ENCODE measurements at places on chromosomes 7 and 10.
A peak's percentile ranks its signal among the peaks of the same experiment; 100 is the strongest.

- DNase-seq: no peak
These were observed 31.0 kb downstream of the CYP3A5 start for GRCh38 chr7:99648843-99649242.

- DNase-seq: no peak
These were observed 176.6 kb upstream of the TNS3 start for GRCh38 chr7:47758546-47758945.

DNA sequence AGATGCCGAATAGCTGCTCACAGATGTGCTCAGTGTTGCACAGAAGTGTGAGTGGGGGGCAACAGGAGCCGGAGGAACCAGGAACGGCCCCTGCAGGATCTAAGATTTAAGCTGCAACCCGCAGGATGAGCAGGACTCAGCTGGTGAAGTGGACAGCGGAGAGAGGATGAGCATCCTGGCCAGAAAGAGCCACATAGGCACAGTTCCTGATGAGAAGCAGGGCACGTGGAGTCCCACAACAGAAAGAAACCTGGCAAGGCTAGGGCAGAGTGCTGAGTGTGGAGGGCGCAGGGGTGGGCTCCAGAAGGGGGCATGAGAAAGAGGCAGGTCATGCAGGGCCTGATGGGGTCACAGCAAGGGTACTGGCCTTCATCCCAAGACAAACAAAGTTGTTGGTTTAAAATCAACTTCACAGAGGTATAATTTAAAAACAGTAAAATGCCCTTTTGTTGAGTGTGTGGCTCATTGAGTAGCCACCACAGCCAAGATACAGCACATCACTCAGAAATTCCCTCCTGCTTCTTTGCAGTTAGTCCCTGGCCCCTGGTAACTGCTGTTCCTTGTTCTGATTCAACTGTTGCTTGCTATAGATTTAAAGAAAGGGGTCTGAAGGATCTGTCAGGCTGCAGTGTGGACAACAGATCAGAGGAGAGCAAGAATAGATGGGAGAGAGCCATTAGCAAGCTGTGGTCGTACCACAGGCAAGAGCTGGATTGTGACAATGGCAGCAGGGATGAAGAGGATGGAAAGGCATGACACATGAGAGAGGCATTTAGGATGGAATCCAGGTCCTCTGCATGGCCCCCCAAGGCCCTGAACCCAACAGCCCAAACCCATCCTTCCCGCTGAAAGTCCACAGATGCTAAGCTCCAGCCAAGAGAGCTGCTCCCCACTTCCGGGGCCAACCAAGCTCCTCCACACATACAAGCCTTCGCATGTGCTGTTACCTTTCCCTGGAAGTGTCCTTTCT, 53.1 kb upstream of the OSBPL3 start:
- DNase-seq: no peak

GRCh38 chr7:50376056-50376820, 71.7 kb downstream of the IKZF1 start:
- DNase-seq: no peak

DNA sequence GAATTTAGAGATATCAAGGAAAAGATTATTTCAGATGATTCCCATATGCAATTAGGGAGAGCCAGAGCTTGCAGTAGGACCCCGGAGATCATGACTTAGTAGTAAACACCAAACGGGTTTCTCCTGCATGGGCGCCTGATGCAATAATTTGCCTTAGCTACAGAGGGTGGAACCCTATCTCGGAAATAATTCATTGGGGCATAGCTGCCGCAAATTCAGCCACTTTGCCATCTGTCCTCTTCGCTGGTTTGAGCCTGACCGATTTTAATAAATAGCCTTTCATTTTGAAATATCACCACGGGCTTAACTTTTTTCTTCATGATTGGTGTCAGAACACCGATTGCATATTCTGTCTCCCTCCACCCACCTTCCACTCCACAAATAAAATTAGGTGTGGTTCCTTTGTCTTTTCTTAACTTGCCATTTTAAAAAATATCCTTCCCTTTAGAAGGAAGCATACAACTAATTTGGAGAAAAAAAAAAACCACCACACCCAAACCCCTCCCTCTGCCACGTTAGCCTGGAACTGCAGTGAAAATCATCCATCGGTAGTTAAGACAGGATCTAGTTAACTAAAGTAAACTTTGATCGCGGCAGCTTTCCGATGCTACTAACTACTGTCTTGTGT, 1.4 kb downstream of the GARS1 start:
- no peak for DNase-seq

GRCh38 chr7:87570178-87570577, 30.5 kb downstream of the ABCB1 start:
- no peak for DNase-seq

- DNase-seq: peak; percentile 57
These were observed 65.5 kb downstream of the CUX1 start for GRCh38 chr7:101882595-101883564.

GRCh38 chr10:62594093-62594520, 210.4 kb upstream of the ADO start:
- peak; percentile 46 for DNase-seq

- DNase-seq: no peak
These were observed 229.9 kb upstream of the MKLN1 start for GRCh38 chr7:131097662-131098376.

GRCh38 chr10:102185811-102186527, 33.8 kb downstream of the NOLC1 start:
- DNase-seq: no peak

GRCh38 chr7:26593896-26594295, 270.5 kb downstream of the SKAP2 start:
- no peak for DNase-seq

GRCh38 chr10:127928021-127928806, 21.3 kb downstream of the PTPRE start:
- no peak for DNase-seq

GRCh38 chr7:10637991-10638390, 335.7 kb upstream of the PHF14 start:
- no peak for DNase-seq

GRCh38 chr7:16203065-16203464, 218.3 kb downstream of the CRPPA start:
- no peak for DNase-seq

- no peak for DNase-seq
These were observed 457.6 kb upstream of the KLF6 start for GRCh38 chr10:4242561-4243035.

GRCh38 chr7:87328281-87328680, 17.2 kb upstream of the CROT start:
- DNase-seq: no peak

- DNase-seq: no peak
These were observed 182.8 kb upstream of the BMPER start for GRCh38 chr7:33722383-33723101.

GRCh38 chr10:94397549-94398370, 4.6 kb upstream of the TBC1D12 start:
- DNase-seq: no peak

DNA sequence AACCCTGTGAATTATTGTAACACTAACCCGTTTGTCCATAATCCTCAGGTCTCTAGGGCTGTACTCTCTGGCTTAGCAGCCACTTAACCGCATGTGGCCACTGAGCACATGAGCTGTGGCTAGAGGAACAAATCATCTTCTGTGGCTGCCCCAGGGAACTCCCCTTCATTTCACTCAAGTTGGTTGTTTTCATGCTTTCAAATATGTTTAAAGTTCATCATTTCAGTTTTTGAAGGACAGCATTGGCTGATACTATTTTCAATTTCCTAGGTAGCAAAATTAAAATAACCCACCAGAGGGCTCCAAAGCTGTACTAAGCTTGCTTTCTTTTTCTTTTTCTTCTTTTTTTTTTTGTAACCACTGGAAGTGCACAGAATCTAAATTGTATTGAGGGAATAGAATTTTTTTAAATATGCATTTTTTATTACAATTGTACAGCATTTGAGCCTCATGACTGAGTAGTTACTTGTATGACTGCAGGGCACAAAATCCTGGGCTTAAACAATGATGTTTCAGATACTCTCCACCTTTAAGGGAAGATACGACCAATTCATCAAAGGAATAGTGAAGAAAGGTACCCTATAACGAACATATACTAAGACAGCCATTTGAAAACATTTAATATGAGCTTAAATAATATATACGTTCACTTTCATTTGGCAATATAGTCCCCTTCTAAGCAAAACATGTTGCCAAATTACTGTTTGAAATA, 38.6 kb downstream of the MRC1 start:
- DNase-seq: no peak

GRCh38 chr7:128794020-128794419, 2.3 kb downstream of the CCDC136 start:
- DNase-seq: no peak

DNA sequence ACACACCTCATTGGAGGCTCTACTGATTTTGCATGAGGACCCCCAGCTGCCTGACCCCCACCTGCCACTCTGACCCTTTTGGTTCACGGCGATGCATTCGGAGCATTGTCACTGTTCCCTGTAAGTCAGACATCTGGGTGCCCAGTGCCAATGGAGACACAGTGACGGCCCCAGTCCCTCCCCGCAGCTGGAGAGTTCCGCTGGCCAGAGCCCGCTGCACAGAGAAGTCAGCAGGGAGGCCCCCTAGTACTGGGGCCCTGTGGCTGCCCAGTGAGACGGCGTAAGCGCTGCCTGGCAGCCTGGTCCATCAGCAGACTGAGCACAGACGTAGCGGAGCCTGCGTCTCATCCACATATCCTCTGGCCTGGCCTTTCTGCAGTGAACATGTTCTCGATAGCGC, 77.5 kb downstream of the NKX6-2 start:
- DNase-seq: no peak

DNA sequence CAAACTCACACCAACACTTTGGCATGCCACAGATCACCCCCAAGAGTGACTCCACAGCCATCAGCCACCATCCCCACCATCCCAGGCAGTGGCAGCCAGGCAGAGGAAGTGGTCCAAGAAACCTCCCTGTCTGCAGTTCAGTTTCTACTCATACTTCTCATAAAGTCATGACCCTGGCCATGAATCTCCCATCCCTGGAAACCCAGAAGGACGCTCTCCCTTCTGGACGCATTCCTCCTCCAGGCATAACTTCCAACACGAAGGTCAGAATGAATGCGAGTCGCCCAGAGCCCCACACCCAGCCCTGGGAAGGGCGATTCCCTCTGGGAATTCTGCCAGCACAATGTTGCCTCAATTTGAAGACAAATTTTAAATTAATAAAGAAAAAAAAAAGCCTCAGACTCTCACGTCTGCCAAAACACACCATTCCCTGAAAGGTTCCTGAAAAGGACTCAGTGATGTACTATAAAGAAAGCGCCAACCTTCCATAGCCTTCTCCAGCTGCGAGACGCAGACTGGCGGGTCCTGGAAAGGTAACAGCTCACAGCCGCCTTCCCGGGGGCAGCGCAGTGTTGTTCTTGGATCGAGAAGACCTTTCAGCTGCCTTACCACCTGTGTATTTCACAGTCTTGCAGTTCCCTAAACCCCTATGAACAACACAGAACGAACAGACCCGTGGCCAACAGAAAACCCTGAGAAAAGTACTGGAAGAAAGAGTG, 307.6 kb downstream of the FRMD4A start:
- no peak for DNase-seq

GRCh38 chr7:92622030-92622429, 31.8 kb upstream of the FAM133B start:
- DNase-seq: no peak

DNA sequence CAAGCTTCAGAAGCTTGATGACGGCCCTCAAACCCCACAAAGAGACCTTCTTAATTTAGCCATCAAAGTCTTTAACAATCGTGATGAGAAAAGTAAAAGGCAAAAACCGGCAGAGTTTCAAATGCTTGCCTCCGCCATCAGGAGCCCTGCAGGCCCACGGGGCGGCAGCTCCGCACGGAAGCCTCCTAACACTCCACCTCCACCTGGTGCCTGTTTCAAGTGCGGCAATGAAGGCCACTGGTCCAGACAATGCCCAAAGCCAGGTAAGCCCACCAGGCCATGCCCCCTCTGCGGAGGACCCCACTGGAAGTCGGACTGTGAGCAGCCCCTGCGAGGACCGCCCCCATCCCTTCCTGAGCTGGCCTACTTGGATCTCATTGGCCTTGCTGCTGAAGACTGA, 43.6 kb downstream of the CBX3 start:
- no peak for DNase-seq

- no peak for DNase-seq
These were observed 185.7 kb upstream of the AUTS2 start for GRCh38 chr7:69412331-69413146.

DNA sequence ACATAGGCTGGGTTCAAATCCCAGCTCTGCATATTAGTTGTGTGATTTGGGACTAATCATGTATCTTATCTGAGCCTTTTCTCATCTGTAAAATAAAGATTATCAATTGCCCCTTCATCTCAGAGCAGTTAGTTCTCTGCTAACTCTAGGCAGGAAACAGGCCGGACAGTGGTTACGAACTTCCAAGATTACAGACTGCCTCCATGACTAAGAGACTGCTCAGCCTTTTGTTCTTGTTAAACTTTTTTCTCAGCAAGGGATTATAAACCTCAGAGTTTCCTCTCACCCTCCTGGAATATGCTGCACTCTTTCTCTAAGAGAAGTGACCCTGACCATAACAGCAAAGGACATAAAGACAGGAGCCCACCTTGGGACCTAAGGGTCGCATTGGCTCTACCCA, 52.5 kb upstream of the NFKB2 start:
- DNase-seq: no peak

- DNase-seq: no peak
These were observed 121.9 kb downstream of the STRA8 start for GRCh38 chr7:135355377-135356048.

DNA sequence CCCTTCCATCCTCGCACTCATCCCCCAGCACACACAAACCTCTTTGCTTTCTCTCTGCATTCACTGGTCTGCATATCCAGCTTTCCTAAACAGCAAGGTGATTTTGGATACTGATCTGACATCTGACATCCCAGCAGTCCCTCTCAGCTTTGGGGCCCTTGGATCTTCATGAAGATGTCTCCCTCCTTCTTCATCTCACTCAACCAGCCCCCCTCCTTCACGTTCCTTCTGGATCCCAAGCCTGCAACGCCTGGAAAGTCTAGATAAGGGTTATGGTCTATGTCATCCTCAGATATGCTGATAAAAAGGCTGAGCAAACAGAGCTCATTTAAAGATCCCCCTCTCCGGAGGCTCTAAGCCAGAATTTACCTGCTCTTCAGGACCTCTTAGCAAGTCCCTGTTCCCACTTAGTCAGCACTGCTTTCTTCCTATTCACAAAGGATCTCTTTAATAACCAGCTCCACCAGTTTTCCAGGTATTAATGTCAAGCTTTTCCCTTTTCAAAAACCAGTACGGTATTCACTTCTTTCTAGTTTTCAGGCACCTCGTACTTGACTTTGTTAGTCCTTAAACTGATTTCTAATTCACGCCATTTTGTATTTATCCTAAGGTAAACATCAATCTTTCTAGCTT, 38.9 kb downstream of the CREB3L2 start:
- no peak for DNase-seq

DNA sequence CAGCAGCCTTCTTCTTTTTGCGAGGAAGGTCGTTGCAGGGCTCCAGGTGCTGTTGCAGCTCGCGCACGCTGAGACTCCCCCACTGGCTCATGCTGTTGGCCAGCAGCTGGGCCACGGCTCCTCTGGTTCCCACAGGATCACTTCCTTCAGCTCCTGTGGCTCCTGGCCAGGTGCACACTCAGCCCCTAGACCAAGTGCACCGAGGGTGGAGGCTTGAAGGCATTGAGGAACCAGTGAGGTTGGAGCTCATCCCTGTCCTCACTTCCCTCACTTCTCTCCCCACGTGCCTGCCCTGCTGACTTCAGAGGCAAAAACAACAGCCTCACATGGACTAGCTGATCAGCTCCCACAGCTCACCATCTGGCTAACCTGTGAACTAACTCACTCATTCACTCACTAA, 46.2 kb upstream of the ADRB1 start:
- no peak for DNase-seq

- DNase-seq: no peak
These were observed 6.3 kb upstream of the CDH23 start for GRCh38 chr10:71390461-71390835.

GRCh38 chr7:111718886-111719285, 156.6 kb upstream of the IMMP2L start:
- DNase-seq: no peak

Data from liver (tissue), 10 donors.